ENCODE measurements at places on chromosomes 2 and 18.

DNA sequence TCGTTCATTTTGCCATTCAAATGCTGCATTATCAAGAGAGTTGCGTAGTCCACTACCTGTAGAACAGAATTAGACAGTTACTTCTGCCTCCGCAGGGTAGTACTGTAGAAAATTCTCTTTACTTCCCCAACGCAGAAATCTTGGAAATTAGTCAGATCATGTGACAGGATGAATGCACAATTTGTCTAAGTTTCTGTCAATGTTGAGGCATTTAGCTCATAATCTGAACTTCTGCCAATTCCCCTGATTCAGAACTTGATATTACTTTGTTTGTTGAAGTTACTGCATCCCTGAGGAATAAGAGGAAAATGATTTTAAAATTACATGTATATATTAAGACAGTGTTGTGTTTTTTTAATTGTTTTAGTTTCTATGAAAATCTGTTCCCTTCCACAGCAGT, 83.4 kb downstream of the TTC27 start:
- DNase-seq = no peak

DNA sequence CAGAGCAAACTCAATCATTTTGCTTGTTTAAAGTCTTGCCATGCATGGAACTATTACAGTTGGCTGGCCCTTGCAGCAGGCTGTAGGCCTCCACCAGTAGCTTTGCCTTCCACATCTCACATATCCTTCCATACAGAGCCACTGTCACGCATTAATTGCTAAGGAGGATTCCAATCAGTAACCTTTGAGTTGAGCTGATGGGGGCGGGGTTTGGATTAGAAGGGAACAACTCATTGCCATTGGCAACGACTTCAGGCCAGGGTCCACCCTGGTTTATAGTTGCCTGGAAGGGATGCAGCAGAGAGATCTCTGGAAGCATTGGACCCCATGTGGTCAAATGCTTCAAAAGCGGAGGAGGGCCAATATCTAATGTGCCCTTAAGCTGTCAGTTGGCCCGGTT, 63.3 kb upstream of the TTC39C start:
- DNase-seq = no peak

GRCh38 chr2:36556842-36557241, 41.1 kb downstream of the FEZ2 start:
- DNase-seq = no peak

- DNase-seq = no peak
These were observed 30.4 kb upstream of the RAB6D start for GRCh38 chr2:131394147-131394931.

DNA sequence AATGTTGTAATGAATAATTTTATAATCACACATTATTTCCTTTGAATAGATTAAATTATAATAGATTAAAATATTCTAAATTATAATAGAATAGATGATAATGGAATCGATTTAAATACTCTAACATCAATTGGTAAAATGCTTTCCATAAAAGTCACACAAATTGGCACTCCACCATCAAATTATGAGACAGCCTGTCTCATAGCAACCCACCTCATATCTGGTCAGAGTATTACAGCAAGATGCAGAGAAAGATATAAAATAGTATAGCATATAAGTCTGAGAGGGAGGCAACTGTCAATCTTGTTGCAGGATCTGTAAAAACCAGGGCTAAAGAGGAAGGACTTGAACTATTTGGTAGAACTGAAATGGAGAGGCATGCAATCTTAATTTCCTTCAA, 98.4 kb upstream of the NCKAP5 start:
- DNase-seq = no peak

- DNase-seq = no peak
These were observed 43.4 kb upstream of the OTOF start for GRCh38 chr2:26521054-26521912.

DNA sequence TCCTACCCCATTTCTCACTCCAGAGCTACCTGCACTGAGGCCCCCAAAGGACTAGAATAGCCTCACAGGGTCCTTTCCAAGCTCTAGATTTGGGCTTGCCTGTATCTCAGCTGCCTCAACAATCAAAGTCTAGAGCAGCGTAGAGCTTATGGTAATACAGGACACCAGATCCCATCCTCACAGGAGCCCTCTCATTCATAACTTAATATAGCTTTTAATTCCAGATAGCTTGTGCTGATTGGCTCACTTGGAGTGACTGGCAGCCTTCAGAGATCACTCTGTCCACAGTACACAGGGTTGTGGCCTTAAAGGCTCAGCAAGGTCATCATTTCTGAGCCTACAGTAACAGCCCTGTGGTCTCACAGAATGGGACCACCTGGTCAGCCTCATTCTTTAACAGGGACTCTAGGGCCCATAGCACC, 51.4 kb downstream of the ZFP36L2 start:
- DNase-seq = no peak

- DNase-seq = no peak
These were observed 12.1 kb downstream of the TMEM131 start for GRCh38 chr2:97983698-97984097.

GRCh38 chr2:101361522-101361921, 25.8 kb downstream of the CREG2 start:
- no peak for DNase-seq

- DNase-seq = no peak
These were observed 198.7 kb downstream of the TGIF1 start for GRCh38 chr18:3648641-3649040.

All from stimulated activated CD8-positive, alpha-beta memory T cell treated with anti-CD3 and anti-CD28 coated beads, Interleukin-7, amount 100 ng/mL, for 1 hour (primary cell).